ENCODE measurements at places on chromosomes 16 and 17. TPM values are rescaled to one million over a fixed set of nuclear protein-coding genes. Genes with fewer than 3 reads are reported as not detected.

The C17orf107 gene
- total RNA-seq: 0.43 TPM

The PCTP gene
- 22.6 TPM for total RNA-seq

The PNMT gene
- total RNA-seq: 6.1 TPM

The GRAP gene
- total RNA-seq: 1.8 TPM

The ADORA2B gene
- 0.95 TPM for total RNA-seq

The ZNF469 gene
- 1.0 TPM for total RNA-seq

The MYH2 gene
- total RNA-seq: not detected

The TNS4 gene
- not detected for total RNA-seq

The TBX6 gene
- total RNA-seq: 0.60 TPM

The RNF227 gene
- total RNA-seq: 0.87 TPM

The SLC38A8 gene
- total RNA-seq: not detected

The DHX8 gene
- total RNA-seq: 28.1 TPM

DNA sequence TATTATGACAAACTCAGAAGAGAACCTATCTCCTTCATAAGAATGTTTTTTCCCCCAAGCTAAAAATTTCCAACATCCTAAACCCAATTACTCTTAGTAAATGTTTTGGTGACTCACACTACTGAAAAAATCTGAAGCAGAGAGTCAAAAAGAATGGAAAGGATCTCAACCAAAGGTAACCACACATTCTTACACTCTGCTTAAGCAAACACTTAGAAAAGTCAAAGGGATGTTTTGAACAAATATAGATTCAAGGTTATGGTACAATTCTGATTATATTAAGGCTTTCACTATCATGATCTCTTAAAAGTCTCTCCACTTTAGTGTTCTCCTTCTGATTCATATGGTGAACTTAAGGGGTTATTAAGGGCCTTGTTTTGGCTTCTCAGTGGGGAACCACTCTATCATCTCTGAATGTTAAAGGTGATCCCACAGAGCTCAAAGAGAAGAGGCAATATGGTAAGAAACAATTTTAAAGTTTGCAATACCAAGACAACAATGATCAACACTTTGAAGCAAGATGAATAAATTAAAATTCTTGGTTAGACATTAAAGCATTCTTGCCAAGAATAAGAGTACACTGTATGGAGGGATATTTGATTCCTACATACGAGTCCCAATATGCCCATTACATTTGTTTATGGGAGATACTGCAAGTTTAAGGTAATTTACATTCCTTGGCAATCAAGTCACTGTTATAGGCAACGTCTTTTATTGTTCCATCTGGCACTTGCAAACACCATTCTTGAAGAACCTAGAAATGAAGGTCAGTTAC, 69.2 kb downstream of the CDC27 start:
- no peak for DNase-seq
- H3K27me3 ChIP-seq: no peaks in the 10 kb centered on the region
- H3K4me3 ChIP-seq: no peak overlapping the region
- H3K27ac ChIP-seq: no peak overlapping the region

GRCh38 chr16:20683812-20684211, 13.7 kb downstream of the ACSM1 start:
- H3K27me3 ChIP-seq: no peaks in the 10 kb centered on the region
- H3K27ac ChIP-seq: no peak overlapping the region
- H3K36me3 ChIP-seq: no peaks in the 10 kb centered on the region
- no peak for DNase-seq
- H3K4me3 ChIP-seq: no peak overlapping the region

DNA sequence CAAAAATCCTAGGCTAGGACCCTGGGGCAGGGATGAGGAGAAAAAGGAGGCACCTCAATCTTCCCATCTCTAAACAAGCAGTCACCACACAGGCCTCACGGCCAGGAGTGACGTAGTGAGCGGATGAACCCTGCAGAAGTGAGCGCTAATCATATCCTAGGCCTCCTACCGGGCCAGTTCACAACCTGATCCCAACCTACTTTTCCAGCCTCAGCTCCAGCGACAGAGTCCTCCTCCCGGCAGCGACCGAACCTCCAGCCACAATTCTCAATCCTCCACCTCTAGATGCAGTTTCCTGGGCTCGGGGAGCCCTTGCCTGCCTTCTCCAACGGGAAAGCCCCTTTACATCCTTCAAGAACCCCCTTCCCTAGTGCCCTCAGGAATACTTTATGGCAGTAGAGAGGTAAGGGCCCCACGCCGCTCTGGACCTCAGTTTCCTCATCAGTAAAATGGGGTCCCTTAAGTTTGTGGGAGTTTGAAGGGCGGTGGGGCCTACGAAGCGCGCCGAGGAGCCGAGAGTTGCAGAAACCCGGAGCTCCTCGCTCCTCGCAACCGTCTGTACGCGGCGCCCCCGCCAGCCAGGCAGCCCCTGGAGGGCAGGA, 1.4 kb downstream of the ZNF668 start:
- no peaks in the 10 kb centered on the region for H3K27me3 ChIP-seq
- H3K4me1 ChIP-seq: peaks cover 27% of the 10 kb centered on the region
- peak overlapping the region; percentile 96 for H3K27ac ChIP-seq
- H3K36me3 ChIP-seq: peaks cover 19% of the 10 kb centered on the region
- DNase-seq: no peak

DNA sequence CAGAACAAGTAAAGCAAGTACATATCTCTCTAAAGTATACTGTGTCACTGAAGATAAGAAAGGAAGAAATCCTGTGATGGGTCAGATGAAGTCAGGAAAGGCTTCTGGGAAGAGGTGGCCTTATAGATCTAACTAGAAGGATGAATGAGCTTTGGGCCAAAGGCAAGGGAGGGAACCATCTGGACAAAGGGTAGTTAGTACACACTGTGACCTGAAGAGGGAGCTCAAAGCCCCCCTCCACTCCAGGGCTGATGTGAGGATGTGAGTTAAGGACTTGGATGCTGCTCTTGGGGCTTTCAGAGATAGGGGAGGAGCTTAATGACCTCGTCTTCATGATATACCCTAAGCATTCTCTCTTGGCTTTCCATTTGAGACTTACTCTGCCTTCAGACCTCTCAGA, 185.3 kb upstream of the CACNG3 start:
- H3K4me1 ChIP-seq: no peaks in the 10 kb centered on the region
- H3K4me3 ChIP-seq: no peak overlapping the region
- H3K36me3 ChIP-seq: no peaks in the 10 kb centered on the region
- no peak overlapping the region for H3K27ac ChIP-seq
- H3K27me3 ChIP-seq: no peaks in the 10 kb centered on the region

DNA sequence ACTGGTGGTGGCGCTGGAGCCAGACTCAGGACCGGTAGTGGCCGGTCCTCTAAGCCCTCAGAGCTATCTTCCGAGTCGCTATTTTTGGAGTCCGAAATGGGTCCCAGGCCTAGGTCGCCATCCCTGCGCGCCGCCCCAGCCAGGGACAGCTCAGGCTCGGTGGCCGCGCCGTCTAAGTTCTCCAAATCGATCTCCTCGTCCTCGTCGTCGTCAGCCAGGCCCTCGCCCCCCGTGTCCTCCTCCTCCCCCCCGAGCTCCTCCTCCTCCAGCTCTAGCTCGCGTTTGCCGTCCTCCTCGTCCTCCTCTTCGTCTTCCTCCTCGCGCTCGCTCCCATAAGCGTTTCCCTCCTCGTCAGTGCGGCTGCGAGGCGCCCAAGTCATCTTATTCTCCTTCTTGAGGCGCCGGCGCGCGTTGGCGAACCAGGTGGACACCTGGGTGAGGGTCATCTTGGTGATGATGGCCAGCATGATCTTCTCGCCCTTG, 1.6 kb downstream of the IRX3 start:
- H3K4me3 ChIP-seq: peak overlapping the region; percentile 64
- peak; percentile 29 for DNase-seq
- H3K27ac ChIP-seq: peak overlapping the region; percentile 93

GRCh38 chr16:23195366-23195978, 12.9 kb downstream of the SCNN1G start:
- no peak overlapping the region for H3K4me3 ChIP-seq
- no peaks in the 10 kb centered on the region for H3K27me3 ChIP-seq
- H3K36me3 ChIP-seq: no peaks in the 10 kb centered on the region
- H3K27ac ChIP-seq: peak overlapping the region; percentile 32

DNA sequence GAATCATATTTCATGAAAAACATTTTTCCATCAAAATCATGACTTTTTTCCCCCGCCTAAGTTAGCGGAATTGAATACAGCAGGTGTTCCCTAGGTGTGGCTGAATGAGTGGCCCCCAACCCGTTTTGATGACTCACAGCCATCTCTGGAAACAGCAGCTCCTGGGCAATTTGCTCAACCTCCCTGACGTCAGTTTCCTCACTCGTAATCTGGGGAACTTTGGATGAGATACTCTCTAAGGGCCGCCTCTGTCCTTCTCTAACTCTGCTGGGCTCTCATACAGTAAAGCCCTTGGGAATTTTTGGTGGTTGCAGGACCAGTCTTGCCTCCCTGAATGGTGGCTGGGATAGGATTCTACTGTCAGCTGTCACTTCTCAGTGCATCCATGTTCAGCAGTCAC, 11.6 kb upstream of the NTN1 start:
- no peak overlapping the region for H3K27ac ChIP-seq
- no peaks in the 10 kb centered on the region for H3K4me1 ChIP-seq
- DNase-seq: no peak

GRCh38 chr17:71409137-71409536, 711.7 kb upstream of the SOX9 start:
- no peaks in the 10 kb centered on the region for H3K4me1 ChIP-seq
- H3K4me3 ChIP-seq: no peak overlapping the region
- no peaks in the 10 kb centered on the region for H3K27me3 ChIP-seq

DNA sequence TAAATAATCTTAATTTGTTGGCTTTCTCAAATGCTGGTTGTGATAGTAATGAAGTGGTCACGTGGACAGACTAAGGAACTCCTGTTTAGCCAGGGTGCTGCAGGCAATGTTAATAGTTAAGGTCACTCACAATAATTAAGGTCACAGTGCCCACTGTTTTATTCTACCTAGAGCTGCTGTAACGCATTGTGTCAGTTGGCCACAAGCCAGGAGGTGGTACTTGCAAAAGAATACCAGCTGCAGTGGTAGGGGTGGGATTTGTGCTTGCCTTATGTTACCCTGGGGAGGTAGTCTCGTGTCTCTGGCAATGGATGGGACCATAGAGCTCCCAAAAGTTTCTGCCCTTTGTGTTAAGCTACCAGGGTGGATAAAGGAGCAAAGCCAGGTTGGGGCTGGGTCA, 969.1 kb upstream of the CDH8 start:
- DNase-seq: no peak
- no peak overlapping the region for H3K4me3 ChIP-seq
- H3K4me1 ChIP-seq: no peaks in the 10 kb centered on the region
- H3K27ac ChIP-seq: no peak overlapping the region

DNA sequence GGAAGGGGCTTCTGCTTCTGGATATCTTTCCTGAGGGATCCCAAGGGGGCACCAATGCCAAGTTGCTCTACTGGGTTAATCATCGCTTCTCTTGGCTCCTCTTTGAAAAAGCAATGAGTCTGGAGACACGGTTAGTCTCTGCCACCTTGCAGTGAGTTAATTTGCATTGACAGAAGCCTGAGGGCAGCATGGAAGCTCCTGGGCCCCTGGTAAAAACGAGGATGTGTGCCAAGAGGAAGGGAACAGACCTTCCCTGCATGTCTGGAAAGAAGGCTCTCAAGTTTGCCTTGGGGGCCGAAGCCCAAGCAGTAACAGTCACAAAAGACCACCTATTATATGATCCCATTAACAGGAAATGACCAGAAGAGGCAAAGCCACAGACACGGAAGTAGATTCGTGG, 86.7 kb downstream of the IRX5 start:
- H3K27ac ChIP-seq: no peak overlapping the region
- no peak overlapping the region for H3K4me3 ChIP-seq
- DNase-seq: no peak
- no peaks in the 10 kb centered on the region for H3K4me1 ChIP-seq
- no peaks in the 10 kb centered on the region for H3K27me3 ChIP-seq
- H3K36me3 ChIP-seq: no peaks in the 10 kb centered on the region

- H3K36me3 ChIP-seq: no peaks in the 10 kb centered on the region
- no peak overlapping the region for H3K27ac ChIP-seq
Observed at GRCh38 chr16:49548325-49548970, 174.8 kb downstream of the C16orf78 start.

DNA sequence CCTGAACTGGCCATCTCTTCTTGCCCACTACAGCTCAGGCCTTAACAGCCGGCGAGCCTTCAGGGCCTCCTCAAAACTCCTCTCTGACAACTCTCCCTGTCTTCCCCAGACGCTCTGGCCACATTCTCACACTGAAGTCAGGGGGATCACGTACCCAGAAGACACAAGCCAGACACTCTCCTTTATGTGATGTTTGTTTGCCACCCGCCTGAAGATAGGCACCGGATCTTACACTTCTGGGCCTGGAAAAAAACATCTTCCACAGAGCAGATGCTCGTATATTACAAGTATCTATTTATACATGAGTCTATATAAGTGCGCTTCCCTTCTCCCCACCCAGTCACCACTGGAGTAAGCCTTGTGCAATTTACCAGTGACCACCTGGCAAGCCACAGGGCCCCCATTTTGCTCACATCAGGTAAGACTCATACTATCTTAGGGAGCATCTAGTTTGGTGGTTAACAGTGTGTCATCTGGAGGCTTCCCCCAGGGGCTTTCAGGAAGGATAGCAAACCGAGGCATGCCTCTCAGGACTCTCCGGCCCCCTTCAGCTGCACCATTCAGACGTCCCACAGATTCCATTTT, 349.4 kb downstream of the SOX9 start:
- H3K27me3 ChIP-seq: no peaks in the 10 kb centered on the region
- no peaks in the 10 kb centered on the region for H3K36me3 ChIP-seq
- no peak overlapping the region for H3K4me3 ChIP-seq
- H3K27ac ChIP-seq: no peak overlapping the region

GRCh38 chr16:13421726-13422125, 498.2 kb upstream of the ERCC4 start:
- no peaks in the 10 kb centered on the region for H3K27me3 ChIP-seq
- no peak overlapping the region for H3K27ac ChIP-seq
- no peak for DNase-seq
- H3K4me3 ChIP-seq: no peak overlapping the region

- peak; percentile 81 for DNase-seq
- H3K27me3 ChIP-seq: no peaks in the 10 kb centered on the region
- H3K36me3 ChIP-seq: no peaks in the 10 kb centered on the region
- H3K4me1 ChIP-seq: no peaks in the 10 kb centered on the region
- H3K4me3 ChIP-seq: no peak overlapping the region
Observed at GRCh38 chr16:7025616-7026190, 306.9 kb upstream of the RBFOX1 start.

GRCh38 chr16:28985211-28986041, 574 bp downstream of the LAT start:
- H3K27me3 ChIP-seq: no peaks in the 10 kb centered on the region
- no peak overlapping the region for H3K4me3 ChIP-seq
- no peaks in the 10 kb centered on the region for H3K4me1 ChIP-seq

DNA sequence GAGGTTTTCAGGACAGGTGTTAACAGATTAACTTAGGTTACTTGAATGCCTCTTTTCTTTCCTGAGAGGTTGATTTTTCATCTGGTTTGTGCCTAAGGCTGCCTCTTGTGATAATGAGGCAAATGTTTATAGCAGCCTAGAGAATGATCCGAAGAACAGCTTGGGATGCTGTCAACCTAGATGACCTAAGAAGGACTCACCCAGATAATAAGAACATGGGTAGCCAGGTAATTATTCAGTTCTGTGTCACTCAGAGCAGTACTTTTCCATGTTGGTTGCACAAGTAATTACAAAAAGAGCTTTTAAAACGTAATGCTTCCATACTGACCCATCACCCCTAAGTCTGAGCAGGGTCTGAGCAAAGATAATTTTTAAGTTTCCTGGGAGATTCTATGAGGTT, 60.3 kb downstream of the CHD9 start:
- no peak overlapping the region for H3K27ac ChIP-seq
- no peaks in the 10 kb centered on the region for H3K36me3 ChIP-seq
- H3K4me3 ChIP-seq: no peak overlapping the region
- H3K27me3 ChIP-seq: no peaks in the 10 kb centered on the region

- no peak overlapping the region for H3K4me3 ChIP-seq
- no peaks in the 10 kb centered on the region for H3K36me3 ChIP-seq
- no peaks in the 10 kb centered on the region for H3K4me1 ChIP-seq
- no peaks in the 10 kb centered on the region for H3K27me3 ChIP-seq
Observed at GRCh38 chr17:72631568-72631948, 460.9 kb downstream of the SLC39A11 start.
